Activated CD8-positive, alpha-beta memory T cell treated with anti-CD3 and anti-CD28 coated beads for 48 hours (primary cell): ENCODE measurements at places on chromosomes 13 and 19.

DNA sequence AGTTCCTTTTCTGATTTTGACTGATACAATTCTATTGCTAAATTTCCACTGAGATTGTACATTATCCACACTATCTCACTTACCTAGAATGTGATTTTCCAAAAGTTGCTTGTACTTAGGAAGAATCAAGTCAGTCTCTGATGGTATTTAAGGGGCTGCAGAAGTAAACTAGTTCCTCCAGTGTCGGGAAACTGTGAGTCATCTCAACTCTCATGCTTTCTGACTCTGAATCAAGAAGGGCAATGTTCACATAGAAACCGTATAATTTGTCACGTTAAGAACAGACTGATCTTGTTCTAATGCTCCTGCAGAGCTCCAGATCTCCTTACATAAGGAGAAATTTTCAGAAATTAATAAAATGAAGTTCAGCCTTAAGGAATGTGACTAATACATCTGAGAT lies 369.3 kb downstream of the KLF5 start:
- no peak for DNase-seq

GRCh38 chr13:41212881-41213280 lies 18.5 kb upstream of the KBTBD7 start:
- no peak for DNase-seq

- no peak for DNase-seq
These were observed 19.2 kb downstream of the FCGBP start for GRCh38 chr19:39915101-39915847.

DNA sequence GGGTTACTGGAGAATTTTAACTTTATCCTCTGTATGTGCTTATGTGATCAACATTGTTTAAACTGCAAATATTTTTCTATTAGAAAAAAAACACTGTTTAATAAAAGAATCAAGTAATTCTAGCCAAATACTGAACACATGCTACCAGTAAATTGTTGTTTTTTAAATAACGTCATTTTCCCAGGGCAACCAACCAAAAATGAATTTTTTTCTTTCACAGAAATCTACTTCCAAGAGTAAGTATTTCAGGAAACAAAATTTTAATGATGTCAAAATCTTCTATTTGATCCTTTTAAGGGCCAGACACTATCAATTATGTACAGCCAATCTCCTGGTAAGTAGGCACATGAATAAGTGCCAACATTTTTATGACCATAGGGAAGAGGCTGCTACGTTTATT lies 57.1 kb downstream of the TUBGCP3 start:
- no peak for DNase-seq

- no peak for DNase-seq
These were observed 46.4 kb downstream of the SOX1 start for GRCh38 chr13:112113348-112113747.

- DNase-seq, result no peak
These were observed 81.7 kb downstream of the RAP2A start for GRCh38 chr13:97515643-97516042.

DNA sequence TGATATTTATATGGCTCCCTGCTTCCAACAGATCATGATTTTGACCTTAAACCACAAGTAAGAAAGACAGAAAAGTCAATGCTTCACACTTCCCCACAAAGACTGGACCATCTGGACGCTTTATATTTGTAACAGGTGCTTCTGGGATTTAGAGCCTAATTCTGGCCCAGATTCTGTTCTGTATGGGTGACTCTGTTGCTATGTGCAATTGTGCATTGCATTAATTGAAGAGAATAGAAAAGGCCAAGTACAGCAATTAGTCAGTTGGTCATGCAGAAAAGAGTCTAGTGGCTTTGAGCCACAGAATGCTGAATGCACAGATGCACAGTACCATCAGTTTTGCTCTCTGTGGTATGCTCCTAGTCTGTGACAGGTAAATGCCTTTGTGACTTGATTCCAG lies 657.4 kb upstream of the ATXN8OS start:
- DNase-seq, result no peak

DNA sequence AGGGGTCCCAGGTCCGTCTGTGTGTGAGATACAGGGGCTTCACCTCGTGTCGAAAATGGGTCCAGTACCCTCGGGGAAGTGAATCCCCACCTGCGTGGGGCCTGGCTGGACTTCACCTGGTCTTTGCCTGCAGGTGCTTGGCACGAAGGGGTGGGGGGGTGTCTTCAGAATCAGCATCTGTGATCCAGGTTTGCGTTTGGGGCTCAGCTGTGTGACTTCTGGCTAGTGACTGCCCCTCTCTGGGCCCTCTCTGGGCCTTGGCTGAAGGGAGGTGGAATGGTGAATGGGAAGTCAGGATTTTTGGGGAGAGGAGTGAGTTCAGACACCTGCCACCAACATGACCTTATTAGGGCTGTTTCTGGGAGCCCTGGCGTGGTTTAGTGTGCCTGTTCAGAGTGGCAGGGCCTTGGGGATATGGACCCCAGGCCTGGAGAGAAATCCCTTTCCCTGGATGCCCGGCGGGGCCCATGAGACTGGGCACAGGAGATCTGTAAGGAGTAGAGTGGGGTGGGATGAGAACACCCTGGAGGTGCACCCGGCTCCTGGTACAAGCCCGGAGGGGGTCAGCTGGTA lies 2.7 kb downstream of the CELF5 start:
- DNase-seq, result no peak

GRCh38 chr13:33855371-33855895 lies 37.5 kb downstream of the RFC3 start:
- no peak for DNase-seq

DNA sequence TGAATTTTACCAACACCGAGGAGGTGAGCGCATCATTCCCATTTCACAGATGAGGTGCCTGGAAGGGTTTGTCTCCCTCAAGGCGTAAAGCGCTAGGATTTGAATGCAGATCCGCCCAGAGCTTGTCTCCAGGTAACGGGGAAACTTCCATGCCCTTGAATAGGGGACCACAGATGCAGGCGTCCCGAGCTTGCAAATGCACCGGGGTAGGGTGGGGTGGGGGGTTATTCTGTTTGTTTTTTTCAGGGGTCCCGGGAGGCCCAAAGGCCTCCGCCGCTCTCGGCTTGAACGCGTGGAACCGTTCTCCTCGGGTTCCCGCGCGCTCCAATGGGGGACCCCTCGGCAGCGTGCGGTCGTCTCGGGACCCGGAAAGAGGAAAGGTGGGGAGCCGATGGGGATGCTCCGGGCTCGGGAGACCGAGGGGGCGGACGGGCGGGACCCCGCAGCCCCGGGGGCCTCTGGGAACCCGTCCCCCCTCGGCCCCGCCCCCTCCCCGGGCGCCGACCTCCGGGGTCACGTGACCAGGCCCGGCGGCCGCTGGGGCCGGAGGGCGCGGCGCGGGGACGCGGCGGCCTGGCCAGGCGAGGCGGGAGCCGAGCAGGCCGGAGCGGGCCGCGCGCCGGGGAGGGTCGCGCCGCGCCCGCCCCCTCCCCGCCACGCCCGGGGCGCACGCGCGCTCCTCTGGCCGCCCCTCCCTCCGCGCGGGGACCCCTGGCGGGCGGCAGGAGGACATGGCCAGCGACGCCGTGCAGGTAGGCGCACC lies at the start of gene PKN1:
Gene PKN1 (plus strand): TSS at position 516 of the 763 bp plus-strand sequence. CDS start 216 bp downstream, at position 732.
- DNase-seq, result no peak
